Activated naive CD8-positive, alpha-beta T cell treated with anti-CD3 and anti-CD28 coated beads, Interleukin-2, amount 50 U/mL, for 16 hours (primary cell): ENCODE measurements at places on chromosomes 4 and X.

DNA sequence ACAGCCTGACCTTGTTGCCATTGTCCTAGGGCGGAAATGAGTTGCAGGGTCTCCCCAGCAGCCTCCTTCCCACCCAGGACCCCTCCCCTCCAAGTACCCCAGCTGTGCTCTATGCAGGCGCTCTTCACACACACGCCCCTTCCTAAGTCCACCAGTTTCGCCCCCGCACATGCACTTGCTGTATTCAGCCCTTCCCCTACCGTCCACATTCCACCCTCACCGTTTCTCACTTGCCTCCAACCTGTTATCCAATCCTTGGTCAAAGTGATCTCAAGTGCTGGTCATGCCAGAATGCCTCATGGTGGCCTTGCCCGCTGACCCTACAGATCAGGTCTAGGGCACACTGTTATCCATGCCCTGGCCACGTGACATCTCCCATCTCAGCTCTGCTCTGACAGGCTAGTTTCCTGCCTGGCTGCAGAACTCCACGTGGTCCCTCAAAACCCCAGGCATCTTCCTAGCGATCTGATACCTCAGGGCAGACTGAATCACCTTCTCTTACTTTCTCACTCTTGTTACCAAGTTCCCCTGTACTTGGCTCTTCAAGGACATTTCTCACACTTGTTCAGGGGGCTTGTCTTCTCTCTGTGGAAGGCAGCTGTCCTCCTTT, 39.7 kb downstream of the NSG1 start:
- no peak for DNase-seq

DNA sequence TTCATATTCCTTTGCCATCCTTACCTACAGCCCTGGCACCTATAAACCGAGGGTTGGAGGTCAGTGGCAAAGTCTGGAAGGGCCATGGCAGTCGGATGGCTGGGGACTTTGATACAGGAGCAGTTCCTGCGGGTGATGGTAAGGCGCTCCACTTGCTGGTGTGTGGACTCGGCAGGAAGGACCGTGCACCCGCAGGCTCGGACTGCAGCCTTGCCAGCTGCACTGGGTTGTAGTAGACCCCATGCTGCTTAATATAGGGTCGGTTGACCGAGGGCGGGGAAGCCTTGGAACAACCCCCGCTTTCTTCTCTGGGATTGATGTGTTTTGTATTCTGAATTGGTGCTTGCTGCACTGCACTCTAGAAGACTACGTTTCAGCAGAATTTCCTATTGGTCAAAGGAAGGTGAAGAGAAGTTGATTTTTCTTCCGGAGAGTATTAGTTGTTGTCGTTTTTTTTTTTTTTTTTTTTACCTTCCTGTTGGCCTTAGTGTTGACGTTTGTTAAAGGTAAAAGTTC, 638 bp downstream of the BLTP1 start:
- DNase-seq, result no peak

DNA sequence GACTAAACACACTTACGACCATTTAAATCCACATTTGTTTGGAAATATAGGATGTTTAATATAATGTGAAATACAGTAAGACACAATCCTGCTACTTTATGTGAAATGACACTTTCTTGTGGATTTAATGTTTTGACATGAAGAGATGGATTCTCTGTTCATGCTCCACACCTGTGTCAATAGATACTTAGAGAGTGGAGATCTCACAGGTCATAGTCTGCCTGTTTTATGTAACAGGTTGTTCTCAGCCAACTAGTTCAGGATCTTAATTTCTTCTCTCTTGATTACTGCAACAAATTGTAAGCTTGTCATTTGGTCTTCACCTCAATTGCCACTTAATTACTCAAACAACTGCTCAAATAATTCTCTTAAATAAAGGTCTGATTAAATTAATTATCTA, 1621.2 kb downstream of the PCDH7 start:
- DNase-seq, result no peak

DNA sequence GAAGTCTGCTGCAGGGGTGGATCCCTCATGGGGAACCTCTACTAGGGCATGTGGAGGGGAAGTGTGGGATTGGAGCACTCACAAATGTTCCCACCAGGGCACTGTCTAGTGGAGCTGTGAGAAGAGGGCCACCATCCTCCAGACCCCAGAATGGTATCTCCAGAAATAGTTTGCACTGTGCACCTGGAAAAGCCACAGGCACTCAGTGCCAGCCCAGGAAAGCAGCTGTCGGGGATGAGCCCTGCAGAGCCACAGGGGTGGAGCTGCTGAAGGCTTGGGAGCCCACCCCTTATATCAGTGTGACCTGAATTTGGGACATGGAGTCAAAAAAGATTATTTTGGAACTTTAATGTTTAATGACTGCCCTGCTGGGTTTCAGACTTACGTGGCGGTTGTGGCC, 25.0 kb upstream of the LDOC1 start:
- no peak for DNase-seq

DNA sequence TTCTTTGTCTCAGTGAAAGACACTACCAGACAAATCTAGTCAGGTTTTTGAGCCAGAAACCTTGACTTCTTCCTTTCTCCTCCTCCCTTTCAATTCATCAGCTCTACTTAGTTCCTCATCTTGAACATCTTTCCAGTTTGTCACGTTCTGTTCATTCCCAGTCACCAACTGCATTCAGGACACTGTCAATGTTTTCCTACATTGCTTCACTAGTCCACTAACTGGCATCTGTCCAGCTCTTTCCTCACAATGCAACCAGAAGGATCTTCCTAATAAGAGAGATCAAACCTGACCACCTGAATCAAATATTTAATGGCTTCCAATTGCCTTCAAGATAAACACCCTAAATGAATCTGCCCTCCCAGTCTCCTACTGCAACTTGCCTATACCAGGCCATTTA, 52.5 kb downstream of the SYNPO2 start:
- no peak for DNase-seq

- DNase-seq, result no peak
These were observed 56.1 kb upstream of the PPP4R3C start for GRCh38 chrX:27519226-27519625.

DNA sequence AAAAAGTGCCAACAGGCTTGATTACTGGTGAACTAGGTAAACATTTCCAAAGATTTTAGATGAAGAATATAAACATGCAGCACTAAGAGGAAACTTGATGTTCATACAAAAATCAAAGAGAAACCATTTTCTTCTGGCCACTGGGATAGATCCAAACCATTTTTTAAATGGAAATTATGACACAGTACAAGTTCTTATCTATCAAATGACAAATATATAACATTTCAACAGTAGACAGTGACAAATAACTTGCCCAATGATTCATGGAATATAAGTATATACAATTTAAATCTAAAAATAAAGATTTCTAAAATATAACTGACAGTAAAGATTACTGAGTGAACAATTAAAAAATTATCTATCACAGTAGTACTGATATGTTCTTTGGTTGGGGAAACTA, 151.1 kb downstream of the CDS1 start:
- no peak for DNase-seq

DNA sequence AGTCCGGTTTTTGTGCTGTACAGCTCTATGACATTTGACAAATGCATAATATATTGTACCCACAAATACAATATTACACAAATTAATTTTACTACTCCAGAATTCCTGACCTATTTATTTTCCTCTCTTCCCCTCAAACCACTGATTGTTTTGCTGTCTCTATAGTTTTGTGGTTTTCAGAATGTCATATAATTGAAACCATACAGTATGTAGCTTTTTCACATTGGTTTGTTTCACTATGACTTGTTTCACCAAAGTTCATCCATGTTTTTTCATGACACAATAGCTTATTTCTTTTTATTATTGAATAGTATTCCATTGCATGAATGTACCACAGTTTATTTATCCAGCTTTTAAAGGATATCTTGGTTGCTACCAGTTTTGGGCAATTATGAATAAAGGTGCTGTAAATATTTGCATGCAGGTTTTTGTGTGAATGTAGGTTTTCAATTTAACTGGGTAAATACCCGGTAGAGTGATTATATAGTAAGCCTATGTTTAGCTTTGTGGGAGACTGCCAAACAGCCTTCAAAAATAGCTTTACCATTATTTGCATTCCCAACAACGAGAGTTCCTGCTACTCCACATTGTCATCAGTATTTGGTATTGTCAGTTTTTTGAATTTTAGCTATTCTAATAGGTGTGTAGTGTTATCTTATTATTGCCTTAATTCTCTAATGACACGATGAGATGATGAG, 25.9 kb downstream of the RNF175 start:
- no peak for DNase-seq
